ENCODE measurements at places on chromosomes 2 and 18.

- no peak for DNase-seq
Observed at GRCh38 chr2:45631319-45631718, 20.2 kb upstream of the PRKCE start.

DNA sequence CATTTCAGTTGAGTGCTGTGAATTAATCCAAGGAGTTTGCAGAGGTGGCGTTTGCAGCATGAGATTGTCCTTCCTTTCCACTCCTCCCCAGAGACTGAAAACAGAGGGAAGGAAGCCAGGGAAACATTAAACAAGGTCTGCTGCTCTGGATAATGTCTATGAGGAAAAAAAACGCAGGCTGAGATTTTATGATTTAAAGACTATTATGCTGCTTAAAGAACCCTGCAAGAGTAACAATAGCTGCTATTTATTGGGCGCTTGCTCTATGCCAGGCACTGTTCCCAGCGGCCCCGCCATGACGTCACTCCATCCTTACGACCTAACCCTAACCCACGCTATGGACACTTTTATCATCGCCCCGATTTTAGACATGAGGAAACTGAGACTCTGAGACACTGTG, 222.4 kb downstream of the BCL2 start:
- DNase-seq: no peak

DNA sequence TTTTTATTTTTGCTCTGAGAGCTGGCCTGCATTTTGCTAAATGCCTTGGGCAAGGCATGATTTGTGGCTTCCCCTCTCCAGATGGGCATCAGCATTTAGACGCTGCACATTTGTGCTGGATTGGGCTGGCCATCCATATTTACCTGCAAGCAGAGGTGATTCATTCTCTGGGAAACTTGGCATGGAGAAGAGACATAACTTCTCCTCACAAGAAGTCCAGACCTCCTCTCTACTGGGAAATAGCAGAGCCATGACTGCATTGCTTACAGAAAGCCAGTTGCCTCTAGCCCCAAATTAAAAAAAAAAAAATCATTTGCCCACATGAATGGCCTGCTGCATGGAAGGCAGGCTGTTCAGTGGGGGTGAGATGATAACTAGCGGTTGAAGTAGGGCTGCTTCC, 120.1 kb downstream of the ACTR3 start:
- no peak for DNase-seq

GRCh38 chr18:32802591-32803451, 30.0 kb upstream of the KLHL14 start:
- DNase-seq: no peak

- no peak for DNase-seq
Observed at GRCh38 chr2:157789933-157790511, 86.1 kb downstream of the ACVR1 start.

DNA sequence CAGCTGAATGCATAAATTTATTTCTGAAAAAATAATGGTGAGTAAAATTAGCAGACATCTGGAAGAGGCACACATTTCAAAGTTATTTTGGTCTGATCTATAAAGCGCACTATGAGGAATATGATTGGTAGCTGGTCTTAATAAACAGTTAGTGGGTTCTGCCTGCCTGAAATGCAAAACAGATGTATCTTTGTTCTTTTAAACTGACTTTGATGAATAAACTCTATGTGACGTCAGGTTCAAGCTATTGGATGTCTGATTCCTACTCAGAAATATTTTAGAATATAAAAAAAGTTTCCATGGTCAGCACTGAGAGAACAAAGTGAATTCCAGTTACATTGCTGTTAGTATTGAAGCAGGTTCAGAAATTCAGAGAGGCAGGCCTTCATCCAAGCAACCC, 136.4 kb downstream of the TPGS2 start:
- DNase-seq: no peak

GRCh38 chr2:98913916-98914712, 21.9 kb downstream of the CRACDL start:
- no peak for DNase-seq

DNA sequence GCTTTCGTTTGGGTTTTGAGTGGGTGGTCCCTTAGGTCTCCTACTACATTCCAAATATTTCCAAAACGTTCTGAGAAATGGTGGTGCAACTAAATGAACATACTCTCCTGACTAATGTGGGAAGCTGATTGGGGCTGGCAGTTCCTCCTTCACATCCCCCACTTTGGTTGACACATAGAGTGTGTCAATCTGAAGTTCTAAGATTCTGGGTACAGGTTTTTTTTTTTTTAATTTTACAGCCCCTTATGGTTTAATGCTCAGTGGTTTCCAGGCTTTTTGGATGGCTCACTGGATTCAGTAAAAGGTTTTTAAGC, 58.4 kb upstream of the ITGB6 start:
- no peak for DNase-seq

DNA sequence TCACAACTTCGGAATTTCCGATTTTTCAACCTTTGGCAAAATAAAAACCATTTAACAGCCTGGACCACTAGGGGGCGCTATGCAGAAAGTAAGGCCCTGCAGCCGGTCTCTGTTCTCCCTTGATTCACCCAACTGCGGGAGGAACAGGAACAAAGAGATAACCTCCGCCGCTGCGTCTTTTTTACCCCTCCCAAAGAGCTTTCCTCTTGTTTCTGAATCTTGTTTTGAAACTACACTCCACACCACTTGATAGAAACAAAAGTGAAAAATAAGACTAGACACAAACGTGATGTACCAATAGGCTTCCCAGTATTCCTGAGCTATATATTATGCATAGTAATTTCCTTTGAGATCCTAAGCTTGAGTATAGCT, 231.2 kb downstream of the MYO3B start:
- DNase-seq: peak; percentile 61

GRCh38 chr2:38810488-38810887, 32.5 kb downstream of the GEMIN6 start:
- DNase-seq: no peak

- DNase-seq: no peak
Observed at GRCh38 chr2:178927173-178927572, 120.0 kb upstream of the TTN start.

DNA sequence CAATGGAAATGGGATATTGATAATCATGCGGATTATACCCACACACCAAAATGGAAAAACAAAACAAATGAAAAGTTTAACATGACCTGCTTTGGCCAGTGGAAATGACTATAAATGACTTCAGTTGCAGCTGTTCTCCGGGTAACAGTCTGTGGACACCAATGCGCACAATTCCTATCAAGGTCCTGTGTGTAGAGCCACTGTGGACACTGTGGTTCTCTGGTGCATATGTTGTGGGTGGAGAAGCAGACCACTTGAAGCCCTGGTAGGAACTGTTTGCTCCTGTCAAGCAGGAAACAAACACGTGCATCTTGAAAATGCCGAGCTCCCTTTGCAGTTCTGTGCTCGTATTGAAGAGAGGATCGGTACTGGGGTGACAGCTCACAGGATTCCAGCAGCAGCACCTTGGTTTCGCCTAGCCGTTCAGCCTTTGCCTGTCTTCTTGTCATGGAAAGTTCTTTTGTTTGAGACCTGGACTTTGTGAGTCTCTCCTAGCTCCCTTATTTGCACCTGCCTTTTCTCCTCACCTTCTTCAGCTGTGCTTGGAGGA, 32.9 kb downstream of the NCK2 start:
- peak; percentile 38 for DNase-seq

DNA sequence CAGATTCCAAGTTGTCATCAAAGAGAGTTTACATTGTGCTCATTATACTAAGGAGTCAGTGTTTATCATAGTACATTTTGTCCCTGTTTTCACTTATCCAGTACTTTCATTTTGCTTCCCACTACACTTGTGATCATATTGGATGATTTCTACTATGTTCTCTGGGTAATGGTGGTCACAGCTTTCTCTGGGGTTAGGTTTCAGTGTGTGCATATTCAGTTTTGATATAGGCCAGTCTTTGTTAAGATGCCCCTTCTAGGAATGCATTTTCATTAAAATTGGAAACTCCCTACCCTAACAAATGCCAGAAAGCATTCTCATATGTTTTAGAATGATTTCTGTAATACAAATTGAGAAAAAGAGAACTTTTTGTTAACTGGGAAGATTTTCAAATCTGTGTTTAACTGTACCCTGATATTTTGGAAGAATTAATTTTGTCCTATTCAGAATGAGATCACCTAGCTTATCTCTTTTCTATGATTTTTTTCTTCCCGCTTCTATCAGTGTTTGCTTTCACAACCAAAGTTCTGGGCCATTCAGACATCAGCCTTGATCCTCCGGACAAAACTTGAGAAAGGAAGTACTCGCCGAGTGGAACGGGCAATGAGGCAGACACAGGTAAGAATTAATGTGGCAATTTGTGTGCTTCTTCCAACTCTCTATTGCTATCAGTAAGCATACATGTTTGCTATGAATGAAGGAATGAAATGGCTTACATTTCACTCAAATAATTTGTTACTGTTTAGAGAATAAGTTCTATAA, 74.6 kb downstream of the TTC27 start:
- DNase-seq: no peak

- DNase-seq: no peak
Observed at GRCh38 chr2:184814421-184814820, 216.1 kb downstream of the ZNF804A start.

DNA sequence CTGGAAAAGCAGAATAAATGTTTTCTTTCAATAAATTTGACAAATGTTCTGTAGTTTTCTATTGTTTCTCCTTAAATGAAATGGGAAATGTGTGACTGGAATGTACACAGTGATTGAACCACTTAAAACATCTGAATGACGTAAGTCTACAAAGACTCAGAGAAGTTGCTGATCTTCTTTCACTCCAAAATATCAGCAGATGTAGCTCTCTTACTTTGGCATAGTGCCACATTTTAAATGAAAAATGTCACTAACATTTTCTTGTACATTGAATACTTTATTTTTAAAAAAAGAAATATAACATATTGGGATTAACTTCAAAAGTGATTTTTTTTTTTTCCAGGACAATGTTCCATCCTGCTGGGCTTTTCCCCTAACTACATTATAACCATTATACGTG, 565.6 kb downstream of the TMEM182 start:
- no peak for DNase-seq

DNA sequence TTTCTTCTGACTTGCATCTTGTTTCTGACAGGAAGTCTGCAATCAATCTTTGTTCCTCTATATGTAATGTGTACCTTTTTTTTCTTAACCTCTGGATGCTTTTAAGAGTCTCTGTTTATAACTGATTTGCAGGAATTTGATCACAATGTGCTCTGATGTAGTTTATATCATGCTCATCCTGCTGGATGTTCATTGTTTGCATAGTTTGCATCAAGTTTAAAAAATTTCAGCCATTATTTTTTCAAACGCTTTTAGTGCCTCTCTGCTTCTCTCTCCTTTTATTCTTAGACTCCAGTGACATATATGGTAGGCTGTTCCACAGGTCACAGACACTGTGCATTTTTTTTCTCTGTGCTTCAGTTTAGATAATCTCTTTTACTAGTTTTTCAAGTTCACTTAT, 23.9 kb downstream of the RBKS start:
- no peak for DNase-seq

- no peak for DNase-seq
Observed at GRCh38 chr2:40458271-40458794, 6.4 kb upstream of the SLC8A1 start.

DNA sequence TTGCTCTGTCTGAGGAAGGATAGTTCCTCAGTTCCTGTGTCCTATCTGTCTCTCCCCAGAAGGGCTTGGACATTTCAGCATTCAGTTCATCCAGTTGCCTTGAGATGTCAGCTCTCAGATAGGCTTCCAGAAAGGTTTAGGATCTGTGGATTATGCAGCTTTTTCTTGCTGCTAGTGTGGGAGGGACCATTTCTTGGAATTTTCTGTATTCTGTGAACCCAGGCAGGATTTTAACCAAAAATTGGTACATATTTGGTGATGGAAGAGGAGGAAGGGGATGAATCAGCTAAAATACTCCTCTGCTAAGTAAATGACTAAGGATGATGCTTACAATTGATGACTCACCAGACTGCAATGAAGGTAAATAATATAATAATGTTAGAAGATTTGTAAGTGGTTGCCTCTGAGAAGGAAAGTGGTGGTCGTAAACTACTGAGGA, 58.6 kb upstream of the DOCK10 start:
- no peak for DNase-seq

DNA sequence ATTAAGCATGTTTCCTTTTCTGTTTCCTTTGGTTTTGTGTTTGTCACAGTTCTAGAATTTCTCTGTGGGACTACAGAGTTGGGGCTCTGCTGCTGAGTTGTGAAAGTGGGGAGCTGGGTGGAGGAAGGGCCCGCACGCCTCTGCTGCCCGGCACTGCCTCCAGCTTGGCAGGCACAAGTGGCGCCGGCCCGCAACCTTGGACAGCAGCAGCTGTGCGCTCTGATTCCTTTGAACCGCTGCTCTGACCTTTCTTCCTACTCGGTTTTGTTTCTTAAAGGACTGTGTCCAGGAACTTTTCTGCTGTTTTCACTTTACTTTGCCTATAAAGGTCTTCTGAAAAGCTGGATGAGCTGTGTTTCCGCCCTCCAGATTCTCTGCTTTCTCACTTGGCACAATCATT, 137.6 kb upstream of the ALPP start:
- DNase-seq: no peak

- DNase-seq: no peak
Observed at GRCh38 chr2:64401529-64401880, 52.5 kb upstream of the LGALSL start.

DNA sequence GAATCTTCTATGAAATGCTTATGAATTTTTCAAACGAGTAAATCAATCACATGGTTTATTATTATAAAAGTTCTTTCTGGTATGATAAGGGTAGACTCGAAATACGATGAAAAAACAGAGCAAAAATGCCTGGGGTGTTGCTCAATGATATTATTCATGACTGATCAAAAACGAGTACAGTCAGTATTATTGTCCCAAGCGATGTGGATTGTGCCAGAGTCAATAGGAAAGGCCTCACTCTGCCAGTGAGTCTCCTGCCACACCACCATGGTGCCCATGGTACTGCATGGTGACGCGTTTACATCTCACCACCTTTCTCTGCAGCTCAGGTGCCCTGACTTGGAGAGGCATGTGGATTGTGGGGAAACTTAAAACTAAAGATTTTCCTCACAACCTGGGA, 58.5 kb downstream of the KCTD1 start:
- DNase-seq: no peak

DNA sequence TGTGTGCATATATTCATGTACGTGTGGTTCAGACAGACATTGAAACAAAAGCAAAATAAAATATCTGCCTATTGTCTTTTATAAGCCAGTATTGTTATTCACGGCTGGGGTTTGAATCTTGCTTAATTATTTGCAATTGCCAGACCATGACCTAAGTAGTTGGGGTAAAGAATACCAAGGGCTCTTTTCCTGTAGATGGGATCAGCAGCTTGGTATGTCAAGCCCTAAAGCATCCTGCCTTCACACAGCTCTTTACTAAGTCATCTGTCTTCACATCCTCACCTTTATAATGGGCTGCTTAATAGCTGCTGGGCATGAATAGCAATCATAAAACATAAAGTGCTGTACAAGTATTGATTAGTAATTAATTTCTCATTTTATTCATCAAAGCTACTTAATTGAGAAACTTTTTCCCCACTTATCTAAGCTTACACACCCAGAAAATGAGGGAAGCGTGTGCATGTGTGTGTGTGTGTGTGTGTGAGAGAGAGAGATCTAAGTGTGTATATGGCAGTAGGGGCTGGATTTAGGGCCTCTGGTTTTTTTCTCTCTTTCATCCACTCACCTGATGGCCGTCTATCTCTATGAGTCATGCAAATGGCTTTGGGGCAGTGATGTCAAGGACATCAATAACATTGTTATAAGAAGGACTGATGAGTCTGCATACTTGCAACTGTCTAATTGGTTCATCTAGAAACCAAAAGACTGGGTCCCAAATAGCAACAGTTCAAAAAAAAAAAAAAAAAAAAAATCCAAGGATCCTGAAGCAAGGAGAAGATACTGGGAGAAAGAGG, 244.1 kb upstream of the TNP1 start:
- no peak for DNase-seq

GRCh38 chr2:26034637-26034992, 731 bp downstream of the RAB10 start:
- DNase-seq: peak; percentile 62

GRCh38 chr2:166917415-166917814, 29.1 kb downstream of the XIRP2 start:
- no peak for DNase-seq
